Stimulated activated CD4-positive, alpha-beta T cell treated with anti-CD3 and anti-CD28 coated beads, TNF-alpha, amount 100 ng/mL, for 24 hours (primary cell): ENCODE measurements at places on chromosomes 1 and 21.

DNA sequence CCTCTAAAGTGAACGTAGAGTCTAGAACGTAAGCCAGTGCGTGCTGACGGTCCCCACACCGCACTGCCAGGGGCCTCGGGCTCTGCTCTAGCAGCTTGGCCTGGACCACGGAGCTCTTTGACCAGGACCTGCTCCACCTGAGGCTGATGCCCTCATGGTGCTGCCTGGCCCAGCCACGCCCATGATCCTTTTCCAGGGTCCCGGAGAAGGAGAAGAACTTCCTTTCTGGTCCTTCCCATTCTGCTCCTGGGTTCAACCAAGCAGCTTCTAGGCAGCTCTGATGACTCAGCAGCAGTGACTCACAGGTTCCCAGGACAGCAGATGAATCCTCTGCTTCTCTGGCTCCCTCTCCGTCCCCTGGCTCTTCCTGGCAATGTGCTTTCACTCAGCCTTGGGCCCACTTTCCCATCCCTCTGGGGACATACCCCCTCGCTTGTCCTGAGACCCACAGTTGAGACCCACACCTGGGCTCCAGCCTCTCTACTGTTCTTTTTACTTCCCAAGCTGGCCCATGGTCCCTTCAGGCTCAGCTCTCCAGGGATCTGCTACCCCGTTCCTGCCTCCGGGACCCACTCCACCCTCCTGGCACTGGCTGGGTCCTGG is 246.3 kb upstream of the RAB4A start:
- DNase-seq, result no peak

DNA sequence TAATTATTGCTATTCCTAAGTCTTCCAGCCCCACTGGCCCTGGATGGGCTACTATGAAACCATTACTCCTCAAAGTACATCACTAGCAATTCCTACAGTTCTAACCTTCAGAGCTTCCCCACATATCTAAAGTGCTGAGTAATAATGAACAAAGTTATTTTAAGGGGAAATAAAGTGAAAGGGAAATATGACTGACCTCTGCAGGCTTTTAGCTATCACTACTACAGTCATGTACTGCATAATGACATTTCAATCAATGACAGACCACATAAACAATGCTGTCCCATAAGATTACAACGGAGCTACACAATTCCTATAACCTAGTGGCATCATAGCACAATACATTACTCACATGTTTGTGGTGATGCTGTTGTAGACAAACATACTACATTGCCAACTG is 32.5 kb upstream of the ASPM start:
- DNase-seq, result no peak

GRCh38 chr1:94529416-94529815 is 12.1 kb downstream of the F3 start:
- no peak for DNase-seq

- no peak for DNase-seq
Observed at GRCh38 chr1:21921100-21921875, 15.8 kb downstream of the HSPG2 start.

DNA sequence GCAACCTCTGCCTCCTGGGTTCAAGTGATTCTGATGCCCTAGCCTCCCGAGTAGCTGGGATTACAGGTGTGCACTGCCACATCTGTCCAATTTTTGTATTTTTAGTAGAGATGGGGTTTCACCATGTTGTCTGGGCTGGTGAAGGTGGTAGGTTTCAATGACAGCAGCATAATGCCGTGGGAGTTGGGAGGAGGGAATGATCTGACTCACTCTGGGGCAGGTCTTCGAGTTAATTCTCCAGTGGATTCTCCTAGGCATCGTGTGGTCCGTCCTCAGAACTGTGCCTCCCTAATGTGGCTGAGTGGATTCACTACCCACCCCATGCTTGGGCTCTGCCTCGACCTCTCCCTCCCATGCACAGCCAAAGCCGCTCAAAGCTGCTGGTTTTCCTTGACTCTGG is 1.7 kb upstream of the GPR37L1 start:
- no peak for DNase-seq

DNA sequence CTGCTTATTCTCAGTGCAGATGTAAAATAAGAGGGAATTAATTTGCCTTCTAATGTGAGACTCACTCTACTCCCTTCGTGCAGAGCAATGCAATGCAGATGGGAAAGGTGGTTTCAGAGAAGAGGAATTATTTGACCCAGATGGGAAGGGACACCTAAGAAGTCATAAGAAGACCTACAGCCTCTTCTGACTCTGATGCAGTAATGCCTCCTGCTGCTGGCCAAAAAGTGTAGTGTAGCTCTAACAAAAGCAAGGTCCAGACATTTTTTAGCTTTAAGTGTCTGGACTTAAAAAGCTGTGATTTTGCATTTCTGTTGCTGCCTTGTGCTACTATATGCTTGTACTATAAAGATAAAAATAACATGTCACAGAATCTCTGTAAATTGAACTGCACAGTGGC is 501.4 kb downstream of the TTLL7 start:
- no peak for DNase-seq

DNA sequence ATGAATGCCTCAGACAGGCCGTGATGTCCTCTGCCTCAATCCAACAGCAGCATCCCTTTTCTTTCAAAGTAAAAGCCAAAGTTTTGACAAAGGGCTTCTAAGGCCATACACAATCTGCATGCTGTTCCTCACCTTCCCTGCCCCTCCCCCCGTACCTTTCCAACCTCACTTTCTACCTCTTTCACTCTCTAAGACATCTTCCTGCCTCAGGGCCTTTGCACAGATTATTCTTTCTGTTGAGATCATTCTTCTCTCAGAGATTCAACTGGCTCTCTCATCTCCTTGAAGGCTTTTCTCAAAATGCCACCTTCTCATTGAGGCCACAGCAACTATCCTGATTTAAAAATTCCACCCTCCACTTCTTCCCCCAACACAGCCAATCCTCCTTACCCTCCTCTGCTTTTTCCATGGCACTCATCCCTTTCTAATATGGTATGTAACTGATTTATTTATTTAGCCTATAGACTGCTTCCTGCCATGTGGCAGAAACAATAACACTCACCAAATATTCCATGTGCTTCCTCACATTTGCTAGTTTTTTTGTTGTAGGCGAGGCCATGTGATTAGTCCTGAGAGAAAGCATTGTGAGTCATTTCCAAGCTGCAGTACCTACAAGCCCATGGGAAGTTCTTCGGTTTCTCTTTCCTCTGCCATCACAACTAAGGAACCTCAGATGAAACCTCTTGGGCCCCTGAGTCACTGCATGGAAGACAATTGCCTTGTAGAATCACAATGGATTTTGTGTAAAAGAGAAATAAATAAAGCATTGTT is 58.7 kb upstream of the GADD45A start:
- DNase-seq, result no peak

DNA sequence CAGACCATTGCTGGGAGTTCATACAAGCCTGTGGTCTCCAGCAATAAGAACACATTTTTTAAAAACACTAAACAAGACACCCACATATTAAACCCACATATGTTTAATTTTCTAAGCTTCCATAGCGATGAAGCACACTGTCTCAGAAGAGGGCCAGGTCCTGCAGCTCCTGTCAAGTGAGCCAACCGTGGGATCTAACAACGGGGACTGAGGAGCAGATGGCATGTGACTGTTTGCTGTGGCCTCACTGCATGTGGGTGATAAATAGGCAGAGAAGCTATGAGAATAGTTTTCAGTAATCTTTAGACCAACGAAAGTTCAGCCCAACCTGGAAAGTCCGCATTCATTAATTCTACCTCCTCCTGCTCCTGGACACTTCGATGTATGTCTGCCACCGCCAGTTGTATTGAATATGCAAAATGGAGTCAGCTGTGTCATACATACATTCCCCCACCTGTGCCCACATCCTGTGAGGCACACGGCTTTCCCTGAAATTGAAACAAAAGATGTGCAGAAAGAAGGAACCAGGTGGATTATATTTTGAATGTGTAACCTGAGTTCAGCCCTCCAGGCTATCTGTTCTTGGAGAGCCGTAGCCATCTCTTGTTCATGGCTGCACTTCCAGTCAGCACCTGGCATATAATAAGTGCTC is 88.2 kb downstream of the MIS18A start:
- no peak for DNase-seq

- DNase-seq, result no peak
Observed at GRCh38 chr1:225593414-225593813, 59.5 kb downstream of the ENAH start.

DNA sequence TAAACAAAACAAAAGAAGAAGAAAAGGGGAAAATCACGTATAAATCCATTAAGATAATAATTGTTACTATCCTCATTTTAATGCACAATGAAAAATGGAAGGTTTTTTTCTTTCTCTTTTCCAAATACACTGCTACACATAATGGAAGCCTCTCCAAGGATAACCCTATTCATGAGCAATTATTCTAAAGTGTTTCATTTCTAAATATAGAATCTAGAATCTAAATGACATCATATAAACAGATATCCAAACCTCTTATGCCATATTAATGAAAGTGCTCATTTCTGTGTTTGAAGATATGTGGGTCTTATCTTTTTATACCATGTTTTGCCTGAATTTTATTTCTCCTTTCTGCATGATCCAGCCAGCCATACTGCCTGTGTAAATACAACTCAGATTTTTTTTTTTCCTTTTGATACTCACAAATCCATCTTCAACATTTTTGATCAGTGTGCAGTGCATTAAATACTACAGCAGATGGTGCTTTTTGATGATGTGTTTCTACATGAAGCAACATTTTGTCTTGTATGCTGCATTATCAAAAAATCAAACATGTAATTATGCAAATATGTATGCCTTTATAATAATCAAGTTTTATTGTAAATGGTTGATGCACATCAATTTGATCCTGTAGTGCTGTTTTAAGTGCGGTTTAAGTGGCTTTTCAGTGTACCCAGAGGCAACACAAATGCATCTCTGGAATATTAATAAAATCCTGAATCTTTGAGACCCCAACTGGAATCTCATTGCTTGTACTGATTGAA is 625.6 kb upstream of the PTBP2 start:
- no peak for DNase-seq

- no peak for DNase-seq
Observed at GRCh38 chr1:193060938-193061337, 1.5 kb downstream of the RO60 start.

DNA sequence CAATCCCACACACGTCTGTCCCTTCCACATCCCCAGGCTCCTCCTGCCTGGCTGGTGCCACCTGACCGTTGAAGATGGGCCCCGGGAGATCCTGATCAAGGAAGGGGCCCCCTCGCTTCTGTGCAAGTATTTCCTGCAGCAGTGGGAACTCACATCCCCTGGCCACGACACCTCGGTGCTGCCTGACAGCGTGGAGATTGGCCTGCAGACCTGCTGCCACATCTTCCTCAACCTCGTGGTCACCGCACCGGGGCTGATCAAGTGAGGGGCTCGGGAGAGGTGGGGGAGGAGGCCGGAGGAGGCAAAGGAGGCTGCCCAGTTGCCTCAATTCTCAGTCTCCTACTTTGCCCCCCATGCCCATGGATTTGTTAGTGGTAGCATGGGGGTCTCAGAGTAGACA is 5.6 kb downstream of the NCDN start:
- DNase-seq, result no peak

- DNase-seq, result no peak
Observed at GRCh38 chr1:212141404-212141803, 105.9 kb downstream of the DTL start.

DNA sequence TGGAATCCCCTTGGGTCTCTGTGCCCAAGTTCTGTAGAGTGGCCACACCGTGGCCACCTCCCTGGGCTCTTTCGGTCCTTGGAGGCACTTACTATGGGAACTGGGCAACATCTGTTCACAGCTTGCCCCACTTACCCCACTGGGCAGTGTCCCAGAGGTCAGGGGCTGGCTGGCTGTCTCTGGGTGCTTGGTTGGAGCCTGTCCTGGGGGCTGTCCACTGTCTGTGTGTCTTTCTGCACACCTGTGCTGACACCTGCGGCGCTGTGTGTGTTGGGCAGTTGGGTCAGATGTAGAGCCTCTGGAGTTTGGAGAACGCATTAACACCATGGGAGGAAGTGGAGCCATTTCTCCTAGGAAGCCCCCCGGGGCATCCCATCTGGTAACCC is 1.3 kb upstream of the TMEM54 start:
- DNase-seq, result no peak

- DNase-seq, result no peak
Observed at GRCh38 chr21:33067043-33067442, 2.9 kb upstream of the OLIG1 start.

GRCh38 chr21:41258617-41259016 is 58.0 kb upstream of the FAM3B start:
- DNase-seq, result no peak

GRCh38 chr21:15870819-15871218 is 141.0 kb downstream of the USP25 start:
- DNase-seq, result no peak

- no peak for DNase-seq
Observed at GRCh38 chr1:113663165-113663951, 95.9 kb downstream of the PHTF1 start.

DNA sequence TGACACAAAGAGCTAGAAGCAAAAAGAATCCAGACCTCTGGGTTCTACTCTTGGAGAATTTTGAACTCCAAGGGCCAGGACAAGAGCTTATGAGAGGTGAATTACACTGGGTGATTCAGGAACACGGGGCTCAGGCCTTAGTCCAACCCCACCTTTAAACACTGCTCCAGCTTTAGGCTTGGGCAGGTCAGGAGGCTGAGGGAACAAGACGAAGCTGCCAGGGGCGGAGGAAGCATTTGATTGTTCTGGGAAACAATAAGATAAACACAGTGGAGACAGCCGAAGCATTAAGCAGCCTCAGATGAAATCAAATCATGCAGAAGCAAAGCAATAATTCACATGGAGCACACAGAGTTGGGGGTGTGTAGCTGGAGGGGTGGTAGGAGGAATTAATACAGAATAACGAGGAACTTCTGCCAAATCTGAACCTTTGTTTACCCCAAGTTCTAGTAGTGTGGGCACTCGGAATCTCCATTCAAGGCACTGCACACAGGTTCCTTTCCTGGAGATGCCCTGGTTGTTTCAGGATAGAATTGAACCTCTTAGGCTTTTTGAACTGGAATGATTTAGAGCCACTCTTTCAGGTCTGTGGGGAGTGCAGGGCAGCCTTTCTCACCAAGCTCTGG is 93.2 kb downstream of the PLXNA2 start:
- no peak for DNase-seq

GRCh38 chr1:26321315-26322041 is 3.7 kb downstream of the CD52 start:
- peak; percentile 93 for DNase-seq

- no peak for DNase-seq
Observed at GRCh38 chr1:226872437-226872836, 2.0 kb downstream of the PSEN2 start.

- DNase-seq, result no peak
Observed at GRCh38 chr1:58844176-58844575, 60.3 kb upstream of the JUN start.

GRCh38 chr21:26130249-26130881 is 40.2 kb downstream of the APP start:
- no peak for DNase-seq
